ENCODE measurements at places on chromosomes 1 and 21.

DNA sequence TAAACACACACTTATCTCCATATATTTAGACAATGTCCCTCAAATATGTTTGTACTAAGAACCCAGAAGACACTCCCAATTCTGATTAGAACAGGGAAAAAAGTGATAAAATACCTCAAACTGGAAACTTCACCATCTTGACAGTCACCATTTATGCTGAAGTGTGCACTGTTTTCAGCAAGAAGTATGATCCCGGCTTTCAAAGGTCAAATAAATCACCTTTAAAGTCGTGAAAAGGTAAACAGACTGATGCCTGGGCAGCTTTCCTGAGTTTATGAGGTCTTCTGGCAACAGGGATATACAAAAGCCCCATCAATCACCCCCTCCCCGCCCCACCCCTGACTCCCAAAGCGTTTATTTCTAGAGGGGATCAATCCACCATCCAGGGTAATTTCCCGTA, 37.9 kb downstream of the HLX start:
- DNase-seq = no peak

DNA sequence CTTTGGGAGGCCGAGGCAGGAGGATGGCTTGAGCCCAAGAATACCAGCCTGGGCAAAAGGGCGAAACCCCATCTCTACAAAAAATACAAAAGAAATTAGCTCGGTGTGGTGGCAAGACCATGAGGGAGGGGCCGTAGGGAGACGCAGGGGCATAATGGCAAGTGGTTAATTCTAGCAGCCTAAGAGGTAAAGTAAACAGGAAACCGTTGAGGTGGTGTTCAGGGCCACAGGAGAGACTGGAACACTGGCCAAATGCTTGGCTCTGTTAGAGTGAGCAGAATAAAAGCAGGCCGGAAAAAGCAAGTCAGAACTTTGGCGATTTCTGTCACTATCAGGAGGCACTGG, 89.2 kb downstream of the RIPK4 start:
- DNase-seq = no peak

DNA sequence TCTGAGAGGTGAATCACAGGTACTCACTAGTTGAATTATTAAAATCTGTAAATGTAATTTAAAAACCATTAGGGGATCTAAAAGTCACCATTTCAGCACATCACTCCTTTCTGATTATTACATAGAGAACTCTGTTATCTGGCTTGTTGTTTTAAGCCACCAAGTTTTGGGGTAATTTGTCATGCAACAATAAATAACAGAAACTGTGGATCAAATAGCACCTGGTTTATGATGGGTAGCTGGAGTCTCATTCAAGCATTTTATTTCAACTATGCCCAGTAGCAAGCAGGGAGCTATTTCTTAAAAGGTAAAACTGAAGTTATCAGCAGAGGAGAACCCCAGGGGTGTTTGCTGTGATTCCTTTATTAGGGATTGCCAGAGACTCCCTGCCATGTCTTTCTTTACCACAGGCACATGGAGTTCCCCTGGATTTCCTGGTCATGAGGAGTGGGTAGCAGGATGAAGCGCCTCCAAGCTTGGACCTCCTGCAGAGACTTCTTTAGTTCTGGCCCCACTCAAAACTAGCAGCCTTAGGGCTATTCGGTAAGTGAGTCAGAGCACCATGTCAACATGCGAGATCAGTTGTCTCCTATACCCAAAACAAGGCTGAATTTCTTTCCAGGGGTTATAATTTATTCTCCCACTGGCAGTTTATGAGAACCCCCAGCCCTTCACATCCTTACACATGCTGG, 179.2 kb downstream of the GIPC2 start:
- DNase-seq = no peak

DNA sequence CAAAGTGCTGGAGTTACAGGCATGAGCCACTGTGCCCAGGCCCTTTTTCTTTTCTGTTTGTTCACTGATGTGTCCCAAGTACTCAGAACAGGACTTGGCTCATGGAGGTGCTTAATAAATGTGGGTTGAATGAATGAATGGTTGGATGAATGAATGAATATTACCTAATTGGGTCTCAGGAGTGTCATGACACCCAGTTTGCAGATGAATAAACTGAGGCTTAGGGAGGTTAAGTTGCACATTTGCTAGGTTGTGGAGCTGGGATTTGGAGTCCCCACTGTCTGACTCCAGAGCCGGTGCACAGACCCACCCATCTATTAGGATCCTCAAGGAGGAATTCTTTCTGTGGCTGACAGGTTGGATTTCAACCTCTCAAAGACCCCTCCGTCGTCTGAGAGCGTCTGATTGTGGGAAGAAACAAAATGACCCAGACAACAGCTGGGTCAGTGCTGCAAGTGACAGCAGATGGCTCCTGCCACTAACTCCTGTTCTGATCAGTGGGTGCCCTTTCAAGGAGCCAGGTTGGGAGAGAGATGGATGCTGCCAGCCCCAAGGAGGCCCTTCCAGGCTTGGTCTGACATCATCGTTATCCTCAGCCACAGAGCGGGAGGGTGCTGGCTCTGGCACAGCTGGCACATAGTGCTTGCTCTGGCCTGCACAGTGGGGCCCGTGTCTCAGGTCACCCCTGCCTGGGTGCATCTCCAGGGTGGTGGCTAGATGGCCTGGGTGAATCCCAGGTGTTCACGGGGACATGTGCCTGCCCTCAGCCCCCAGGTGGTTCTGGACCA, 24.2 kb downstream of the ARHGEF10L start:
- DNase-seq = peak; percentile 65

GRCh38 chr1:10779841-10780240, 16.6 kb downstream of the CASZ1 start:
- DNase-seq = no peak
